Activated CD4-positive, alpha-beta T cell treated with anti-CD3 and anti-CD28 coated beads for 36 hours (primary cell): ENCODE measurements at places on chromosomes 2 and 18.

DNA sequence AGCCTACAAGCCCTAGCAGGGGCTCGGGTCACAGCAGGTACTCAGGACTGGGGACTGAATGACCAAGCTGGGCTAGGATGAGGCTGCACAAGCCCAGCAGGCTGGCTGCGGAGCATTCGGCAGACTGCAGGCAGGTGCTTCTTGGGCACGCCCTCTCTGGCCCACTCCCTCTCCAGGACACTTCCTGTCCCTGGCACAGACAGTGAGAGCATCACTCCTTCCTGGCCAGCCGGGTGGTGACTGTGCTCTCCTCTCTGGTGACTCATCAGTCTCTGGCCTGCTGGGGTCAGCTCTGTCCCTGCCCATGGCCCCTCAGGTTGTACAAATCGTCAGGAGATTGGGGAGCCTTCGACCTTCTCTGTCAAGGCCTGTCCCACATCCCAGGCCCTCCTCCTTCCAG lies 22.5 kb downstream of the C1QL2 start:
- no peaks in the 10 kb centered on the region for H3K4me1 ChIP-seq
- peaks cover 10% of the 10 kb centered on the region for H3K27me3 ChIP-seq
- no peak overlapping the region for H3K27ac ChIP-seq
- H3K4me3 ChIP-seq, result no peak overlapping the region
- no peaks in the 10 kb centered on the region for H3K36me3 ChIP-seq

- peaks cover 8% of the 10 kb centered on the region for H3K36me3 ChIP-seq
- no peak for DNase-seq
- no peak overlapping the region for H3K4me3 ChIP-seq
These were observed 23.2 kb downstream of the AFF3 start for GRCh38 chr2:100119235-100119634.

DNA sequence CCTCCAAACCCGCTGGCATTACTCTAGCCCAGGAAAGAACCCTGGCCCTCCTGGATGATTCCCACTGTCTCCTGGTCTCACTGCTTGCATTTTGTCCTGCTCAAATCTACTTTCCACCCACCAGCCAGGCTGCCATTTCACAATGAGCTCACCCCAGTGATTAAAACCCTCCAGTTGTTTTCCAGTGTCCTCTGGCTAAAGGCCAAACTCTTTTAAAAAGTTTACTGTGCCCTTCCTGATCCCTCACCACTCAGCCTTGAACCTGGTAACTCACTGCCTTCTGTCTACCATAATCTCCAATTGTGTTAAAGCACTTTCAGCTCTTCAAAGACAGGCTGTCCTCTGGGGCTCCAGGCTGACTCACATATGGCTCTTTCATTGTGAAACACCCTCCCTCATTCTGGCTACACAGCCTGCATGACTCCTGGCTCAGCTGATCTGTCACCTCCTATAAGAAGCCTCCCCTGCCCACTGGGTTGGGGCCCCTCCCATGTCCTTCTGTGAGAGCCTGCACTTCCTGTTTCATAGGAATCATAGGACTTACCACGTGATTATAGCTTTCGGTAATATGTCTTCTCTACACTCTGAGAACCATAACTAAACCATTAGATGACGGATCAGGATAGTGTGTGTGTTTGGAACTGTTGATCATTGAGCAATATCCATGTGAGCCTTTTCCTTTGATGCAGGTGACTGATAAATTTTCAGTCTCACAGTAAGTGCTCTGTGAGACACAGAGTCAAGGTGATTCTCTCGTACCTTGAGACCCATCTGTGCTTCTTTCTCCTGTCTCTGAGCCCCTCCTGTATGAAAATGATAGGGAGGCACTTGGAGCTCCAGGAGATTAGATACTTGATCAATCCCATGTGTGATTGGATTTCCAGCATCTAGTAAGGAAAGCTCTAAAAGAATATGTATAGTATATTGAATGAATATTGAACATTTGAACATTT lies 590.8 kb upstream of the ID2 start:
- H3K27me3 ChIP-seq, result no peaks in the 10 kb centered on the region
- no peaks in the 10 kb centered on the region for H3K4me1 ChIP-seq
- peak; percentile 90 for DNase-seq

DNA sequence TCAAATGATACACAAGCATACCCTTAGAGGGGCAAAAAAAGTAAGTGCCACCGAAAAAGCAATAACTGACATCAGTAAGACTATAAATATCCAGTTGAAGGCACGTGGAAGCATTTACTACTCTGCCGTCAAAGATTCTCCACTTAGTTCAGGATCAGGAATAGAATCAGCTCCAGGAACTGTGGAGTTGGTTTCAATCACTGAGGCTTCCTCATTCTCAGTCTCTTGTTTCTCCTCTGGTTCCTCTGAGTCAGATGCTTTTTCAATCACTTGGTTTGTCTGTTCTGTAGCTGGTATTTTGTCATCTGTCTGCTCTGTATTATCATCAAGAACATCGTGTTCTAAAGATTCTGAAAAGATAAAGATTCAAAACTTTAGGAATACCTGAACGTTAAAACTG lies 72.2 kb downstream of the LNPK start:
- no peaks in the 10 kb centered on the region for H3K27me3 ChIP-seq
- H3K4me1 ChIP-seq, result no peaks in the 10 kb centered on the region
- no peak for DNase-seq
- peaks cover 29% of the 10 kb centered on the region for H3K36me3 ChIP-seq
- H3K4me3 ChIP-seq, result no peak overlapping the region
- H3K27ac ChIP-seq, result no peak overlapping the region

- no peak for DNase-seq
- peaks cover 11% of the 10 kb centered on the region for H3K27me3 ChIP-seq
- no peaks in the 10 kb centered on the region for H3K4me1 ChIP-seq
- H3K36me3 ChIP-seq, result no peaks in the 10 kb centered on the region
- H3K27ac ChIP-seq, result no peak overlapping the region
These were observed 60.6 kb upstream of the ATP8B1 start for GRCh38 chr18:57863706-57864105.
